ENCODE measurements at places on chromosomes 7 and 10.
A peak's percentile ranks its signal among the peaks of the same experiment; 100 is the strongest.

GRCh38 chr10:4353964-4354363, 472.0 kb upstream of the AKR1E2 start:
- DNase-seq, result no peak

DNA sequence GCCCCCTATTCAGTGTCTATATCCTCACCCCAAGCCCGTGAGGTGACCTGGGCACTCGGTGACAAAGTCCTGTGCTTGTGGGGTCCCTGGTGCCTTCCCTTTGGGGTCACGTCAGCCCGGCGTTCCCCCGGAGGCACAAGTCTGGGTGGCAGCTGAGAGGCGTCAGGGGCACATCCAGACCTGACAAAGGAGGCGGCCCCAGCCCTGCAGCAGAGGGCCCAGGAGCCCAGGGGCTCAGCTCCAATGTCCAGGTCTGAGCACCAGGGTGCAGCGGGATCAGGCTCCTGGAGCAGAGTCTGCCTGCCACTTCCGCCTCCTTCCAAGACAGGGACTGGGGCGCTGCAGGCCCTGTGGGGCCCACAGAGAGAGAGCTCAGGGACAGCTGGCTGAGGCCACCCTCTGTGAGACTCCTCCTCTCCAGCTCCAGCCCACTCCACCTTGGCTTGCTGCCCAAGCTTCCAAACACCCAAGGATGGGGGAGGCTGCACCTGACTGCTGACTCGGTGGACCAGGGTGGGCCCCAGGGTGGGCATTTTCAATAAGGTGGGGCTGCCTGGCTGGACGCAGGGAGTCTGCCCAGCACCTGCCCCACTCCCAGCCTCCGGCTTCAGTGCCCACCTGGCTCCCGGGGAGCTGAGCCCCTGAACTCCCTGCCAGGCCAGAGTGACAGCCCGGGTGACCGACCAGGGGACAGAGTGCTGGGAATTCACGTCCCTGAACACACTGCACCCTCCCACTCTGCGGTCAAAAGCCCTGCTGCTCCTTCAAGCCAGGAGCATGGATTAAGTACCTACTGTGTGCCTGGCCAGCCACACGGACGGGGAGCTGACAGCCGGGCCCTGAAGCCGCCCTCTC, 1.0 kb upstream of the KNDC1 start:
- DNase-seq, result peak; percentile 57

DNA sequence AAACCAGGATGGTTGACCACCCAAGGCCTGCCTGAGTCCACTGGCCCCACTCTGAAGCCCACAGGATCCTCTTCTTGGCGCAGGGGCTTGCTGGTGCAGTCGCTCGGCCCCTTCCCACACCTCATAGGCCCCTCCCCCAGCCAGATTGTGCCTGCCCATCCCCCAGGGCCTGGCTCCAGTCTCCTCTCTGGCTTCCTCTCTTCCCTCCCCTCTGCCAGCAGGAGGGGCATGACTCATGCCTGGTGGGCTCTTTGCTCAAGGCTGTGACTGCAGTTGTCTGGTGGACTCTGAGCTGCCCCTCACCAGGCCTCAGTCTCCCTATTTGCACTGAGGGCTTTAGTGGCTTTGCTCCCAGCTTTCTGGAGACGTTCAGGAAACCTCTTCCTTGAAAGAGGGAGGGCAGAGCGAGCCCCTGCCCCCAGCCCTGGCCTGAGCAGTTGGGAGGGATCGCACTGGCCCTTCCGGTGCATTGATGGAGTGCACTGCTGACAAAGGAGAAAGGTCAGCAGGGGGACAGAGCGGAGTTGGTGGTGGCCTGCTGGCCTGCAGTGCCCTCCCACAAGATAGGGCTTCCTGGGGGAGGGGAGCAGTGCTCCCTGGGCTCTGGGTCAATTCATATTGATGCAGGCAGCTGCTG, 60.7 kb downstream of the ZMIZ1 start:
- DNase-seq, result peak; percentile 88

DNA sequence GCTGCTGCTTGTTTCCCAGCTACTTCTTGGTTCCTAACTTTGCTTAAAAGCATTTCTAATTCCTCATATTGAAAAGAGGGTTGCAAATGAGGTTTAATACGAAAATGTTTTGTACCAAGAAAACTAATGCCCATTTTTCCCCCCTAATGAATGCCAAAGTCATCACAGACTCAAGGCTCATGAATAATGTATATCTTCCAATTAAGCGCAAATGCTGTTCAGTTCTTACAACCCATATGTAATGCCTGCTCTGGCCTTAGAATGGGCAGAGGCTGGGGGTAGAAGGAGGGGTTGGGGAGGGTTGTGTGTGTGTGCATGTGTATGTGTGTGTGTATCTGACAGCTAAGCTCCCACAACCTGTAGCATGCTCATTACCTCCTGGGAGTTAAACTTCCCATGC, 901.7 kb downstream of the KCNMA1 start:
- no peak for DNase-seq

- no peak for DNase-seq
Measured at GRCh38 chr7:83786858-83787257, 137.9 kb upstream of the SEMA3E start.

- DNase-seq, result no peak
Measured at GRCh38 chr7:84605301-84605700, 410.7 kb upstream of the SEMA3A start.

DNA sequence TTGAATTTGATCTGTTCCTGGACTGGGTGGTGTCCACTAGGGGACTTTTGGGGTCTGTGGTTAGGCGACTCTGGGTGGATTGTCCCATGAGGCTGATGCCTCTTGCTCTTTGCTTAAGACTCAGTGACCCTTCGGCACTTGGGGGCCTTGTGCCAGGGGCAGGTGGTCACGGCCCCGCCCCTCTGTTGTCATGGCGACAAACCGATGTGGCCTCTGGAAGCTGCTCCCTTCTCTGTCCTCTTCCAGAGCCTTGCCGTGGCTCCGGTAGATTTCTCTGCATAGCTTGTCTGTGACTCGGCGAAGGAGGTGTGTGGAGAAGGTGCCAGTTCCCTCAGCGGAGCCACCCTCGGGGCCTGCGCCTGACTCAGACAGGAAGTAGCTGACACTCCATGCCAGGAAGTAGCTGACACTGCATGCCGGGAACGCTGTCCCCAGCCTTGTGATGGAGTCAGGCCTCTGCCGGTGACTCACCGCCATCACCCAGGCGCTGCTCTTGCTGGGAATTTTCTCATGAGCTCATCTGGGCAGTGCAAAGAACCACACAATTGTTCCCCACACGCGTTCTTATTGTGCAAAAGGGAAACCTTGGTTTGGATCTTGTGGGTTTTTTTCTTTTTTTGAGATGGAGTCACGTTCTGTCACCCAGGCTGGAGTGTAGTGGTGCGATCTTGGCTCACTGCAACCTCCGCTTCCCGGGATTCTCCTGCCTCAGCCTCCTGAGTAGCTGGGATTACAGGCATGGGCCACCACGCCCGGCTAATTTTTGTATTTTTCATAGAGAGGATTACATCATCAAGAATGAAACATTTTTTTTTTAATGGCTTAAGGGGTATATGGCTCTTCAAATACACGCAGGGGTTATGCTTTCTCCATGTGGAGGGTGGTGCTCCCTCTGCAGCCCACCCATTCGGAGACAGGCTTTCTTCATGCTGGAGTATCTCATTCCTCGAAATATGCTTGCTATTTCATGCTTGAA, 72.6 kb downstream of the PFKFB3 start:
- peak; percentile 52 for DNase-seq

- DNase-seq, result no peak
Measured at GRCh38 chr10:17506390-17506789, 52.0 kb upstream of the ST8SIA6 start.

DNA sequence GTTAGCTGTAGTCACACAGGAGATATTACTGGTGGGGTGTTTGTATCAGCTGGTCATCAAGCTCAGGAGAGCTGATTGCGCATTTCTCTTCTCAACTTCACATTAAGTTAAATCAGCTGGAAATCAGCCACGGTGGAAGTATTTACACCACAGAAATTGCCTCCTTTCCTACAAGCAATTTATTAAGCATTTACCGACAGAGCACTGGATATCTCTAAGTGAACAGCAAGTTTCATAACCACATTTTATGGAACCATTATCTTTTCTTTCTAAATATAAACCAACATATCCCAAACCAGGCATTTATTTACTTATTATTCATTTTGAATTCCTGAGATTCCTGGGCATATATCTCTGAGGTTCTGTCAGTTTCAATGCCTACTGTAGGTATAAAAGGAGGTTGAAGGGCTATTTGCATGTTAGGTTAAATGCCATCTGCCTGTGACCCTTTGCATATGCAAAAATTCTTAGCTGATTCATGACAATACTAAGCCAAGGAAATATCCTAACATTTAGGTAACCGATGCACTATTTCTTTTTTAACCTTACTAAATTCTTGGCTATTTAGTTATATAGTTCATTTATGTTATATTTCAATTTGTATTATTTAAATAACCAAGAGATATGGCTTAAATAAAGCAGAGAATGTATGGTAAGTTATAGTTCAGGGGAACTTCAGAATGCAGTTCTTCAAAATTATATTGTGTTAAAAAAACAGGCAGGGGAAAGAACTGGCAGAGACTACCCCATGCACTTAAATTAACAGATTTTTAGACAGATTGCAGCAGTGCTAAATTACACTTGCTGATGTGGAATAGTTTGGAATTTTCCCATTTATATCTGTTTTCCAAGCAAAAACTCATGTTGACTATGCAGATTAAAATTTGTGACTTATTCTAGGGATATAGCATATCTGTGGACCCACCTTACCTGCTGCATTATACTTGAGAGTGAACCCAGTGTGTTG, 56.8 kb downstream of the DYNC1I1 start:
- no peak for DNase-seq

DNA sequence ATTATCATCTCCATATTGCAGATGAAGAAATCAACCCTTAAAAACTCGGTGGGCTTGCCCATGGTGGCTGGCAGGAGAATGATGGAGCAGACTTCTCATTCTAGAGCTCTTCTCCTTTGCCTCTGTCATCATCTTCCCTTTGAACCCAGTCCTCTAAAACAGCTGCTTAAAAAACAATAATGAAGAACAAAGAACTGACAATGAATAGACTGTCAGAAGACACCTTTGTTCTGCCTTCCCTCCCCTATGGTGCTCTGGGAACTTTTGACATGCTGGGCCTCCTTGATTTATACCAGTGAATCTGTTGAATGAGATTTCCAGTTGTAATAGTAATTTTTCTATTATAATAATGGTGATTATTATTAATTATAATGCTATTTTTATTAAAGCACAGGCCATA, 103.0 kb downstream of the SORCS3 start:
- peak; percentile 29 for DNase-seq

- no peak for DNase-seq
Measured at GRCh38 chr10:51683031-51683691, 16.2 kb downstream of the CSTF2T start.

- DNase-seq, result no peak
Measured at GRCh38 chr7:36316319-36316718, 73.3 kb upstream of the ANLN start.

- no peak for DNase-seq
Measured at GRCh38 chr10:59006511-59007306, 169.7 kb upstream of the PHYHIPL start.

DNA sequence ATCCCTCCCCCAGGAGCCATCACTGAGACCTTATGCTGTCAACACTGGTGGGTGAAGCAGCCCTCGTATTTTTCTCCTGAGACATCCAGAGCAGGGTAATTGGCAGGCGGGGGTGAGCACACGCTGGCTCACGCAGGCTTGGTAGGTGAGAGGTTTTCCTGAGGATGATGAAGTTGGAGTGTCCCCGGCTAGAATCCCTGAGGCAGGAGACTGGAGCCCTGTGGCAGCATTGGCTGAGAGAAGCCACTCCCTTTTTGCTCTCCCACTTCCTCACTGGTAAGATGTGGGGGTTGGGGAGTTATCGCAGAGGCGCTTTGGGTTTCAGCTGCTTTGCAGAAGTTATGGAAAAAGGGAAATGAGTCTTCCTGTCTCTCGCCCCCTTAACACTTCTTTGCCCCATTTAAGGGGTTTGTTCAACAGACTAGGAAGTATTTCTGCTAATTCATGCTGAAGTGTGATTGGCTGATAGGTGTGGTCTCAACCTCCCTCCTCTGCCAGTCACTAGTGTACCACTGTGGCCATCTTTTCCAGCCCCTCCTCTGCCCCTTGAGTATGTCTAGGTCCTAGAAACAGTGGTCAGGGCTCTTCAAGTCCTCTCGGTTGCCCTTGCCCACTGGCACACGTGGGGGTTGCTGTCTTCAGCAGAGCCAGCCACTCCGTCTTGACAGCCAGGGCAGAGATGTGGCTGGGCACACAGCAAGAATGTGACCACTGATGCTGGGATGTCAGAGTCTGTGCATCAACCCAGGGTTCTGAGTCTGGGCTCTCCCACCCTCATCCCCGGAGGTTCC, 5.7 kb downstream of the ARPC1B start:
- no peak for DNase-seq

DNA sequence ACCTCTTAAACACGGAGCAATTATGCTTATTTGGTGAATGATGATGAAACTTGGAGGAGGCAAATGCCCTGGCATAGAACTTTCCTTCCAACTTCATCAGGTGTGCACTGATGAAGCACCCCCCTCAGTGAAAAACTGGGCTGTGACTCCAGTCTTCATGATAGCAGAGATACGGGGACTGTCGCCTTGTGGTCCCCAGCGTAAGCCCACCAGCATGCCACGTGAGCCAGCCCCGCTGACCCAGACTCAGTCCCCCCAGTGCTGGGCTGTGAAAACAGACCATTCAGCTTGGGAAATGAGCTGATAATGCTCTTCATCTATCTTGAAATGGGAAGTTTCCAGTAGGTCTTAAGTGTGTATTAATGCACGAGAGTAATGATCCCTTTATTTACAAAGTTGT, 177.0 kb downstream of the SNX10 start:
- DNase-seq, result no peak

DNA sequence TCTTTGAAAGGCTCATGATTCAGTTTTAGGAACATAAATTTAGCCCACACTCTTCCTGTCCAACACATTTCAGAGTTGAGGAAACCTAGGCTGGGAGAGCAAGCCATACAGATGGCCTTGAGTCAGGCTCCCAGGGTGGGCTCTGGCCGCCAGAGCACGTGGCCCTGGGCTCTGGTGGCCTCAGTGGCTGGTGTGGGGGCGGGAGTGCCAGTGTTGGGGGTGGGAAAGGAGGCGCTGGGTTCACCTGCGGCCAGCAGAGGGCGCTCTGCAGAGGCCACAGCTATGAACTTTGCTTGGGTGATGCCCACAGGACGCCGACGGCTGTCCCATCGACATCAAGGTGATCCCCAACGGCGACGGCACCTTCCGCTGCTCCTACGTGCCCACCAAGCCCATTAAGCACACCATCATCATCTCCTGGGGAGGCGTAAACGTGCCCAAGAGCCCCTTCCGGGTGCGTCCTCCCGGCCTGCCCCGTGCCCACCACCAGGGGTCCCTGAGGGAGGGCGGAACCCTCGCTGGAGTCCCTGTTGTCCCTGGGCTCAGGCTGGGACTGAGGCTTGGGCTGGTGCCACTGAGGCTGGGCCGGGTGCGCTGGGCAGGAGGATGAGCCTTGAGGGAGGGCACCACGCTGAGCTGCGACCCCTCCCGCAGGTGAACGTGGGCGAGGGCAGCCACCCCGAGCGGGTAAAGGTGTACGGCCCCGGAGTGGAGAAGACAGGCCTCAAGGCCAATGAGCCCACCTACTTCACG, 11.9 kb downstream of the FLNC start:
- DNase-seq, result peak; percentile 77

DNA sequence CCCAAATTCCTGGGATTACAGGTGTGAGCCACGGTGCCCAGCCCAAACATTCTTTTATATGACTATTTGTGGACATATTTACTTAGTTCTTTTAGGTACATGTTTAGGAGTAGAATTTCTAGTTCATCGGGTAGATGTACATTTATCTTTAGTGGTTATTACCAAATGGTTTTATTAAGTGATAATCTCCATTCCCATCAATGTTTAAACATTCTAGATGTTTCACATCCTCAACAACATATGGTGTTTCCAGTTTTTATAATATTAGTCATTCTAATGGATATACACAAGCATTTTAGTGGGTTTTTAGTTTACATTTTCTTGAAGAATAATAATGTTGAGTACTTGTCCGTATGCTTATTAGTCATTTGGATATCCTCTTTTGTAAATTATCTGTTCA, 131.7 kb downstream of the RTKN2 start:
- DNase-seq, result no peak

Data from neural progenitor cell (in vitro differentiated cells).